ENCODE measurements at places on chromosomes 3 and 15.

- no peak for DNase-seq
Observed at GRCh38 chr3:53482227-53482626, 12.2 kb upstream of the CACNA1D start.

DNA sequence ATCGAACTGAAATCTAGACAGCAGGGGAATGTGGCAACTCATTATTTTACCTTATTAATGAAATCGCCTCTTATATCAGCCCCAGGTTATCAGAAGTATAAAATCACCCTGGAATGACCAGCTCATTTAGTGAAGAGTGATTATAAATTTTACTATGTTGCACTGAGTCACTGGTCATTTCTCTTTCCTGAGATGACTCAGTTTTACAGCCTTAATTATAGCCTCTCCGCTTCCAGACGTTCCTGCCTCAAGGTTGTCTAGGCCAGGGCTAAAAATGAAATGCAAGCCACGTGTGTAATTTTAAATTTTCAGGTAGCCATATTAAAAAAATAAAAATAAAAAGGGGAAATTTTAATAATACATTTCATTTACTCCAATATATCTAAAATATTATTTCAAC is 33.3 kb downstream of the DET1 start:
- no peak for DNase-seq

DNA sequence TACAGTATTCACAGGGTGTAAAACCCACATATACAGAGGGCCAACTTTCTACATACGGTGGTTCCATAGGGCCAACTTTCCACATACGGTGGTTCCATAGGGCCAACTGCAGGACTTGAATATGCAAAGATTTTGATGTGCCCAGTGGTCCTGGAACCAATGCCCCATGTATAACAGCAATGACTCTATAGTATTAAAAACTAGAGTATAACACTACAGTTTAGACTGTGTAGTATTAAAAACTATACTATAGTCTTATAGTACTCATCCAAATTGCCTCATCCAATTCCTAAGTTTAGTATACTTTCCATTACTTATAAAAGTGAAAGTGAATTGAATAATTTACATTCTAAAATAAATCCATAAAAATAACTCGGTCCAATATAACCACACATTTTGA is 75.9 kb downstream of the GSK3B start:
- no peak for DNase-seq

- DNase-seq, result no peak
Observed at GRCh38 chr15:59941612-59942011, 62.5 kb upstream of the FOXB1 start.

GRCh38 chr3:133491481-133492059 is 81.9 kb upstream of the CDV3 start:
- no peak for DNase-seq

- no peak for DNase-seq
Observed at GRCh38 chr3:27728195-27729087, 6.3 kb upstream of the EOMES start.

Data from femur (tissue), 1 donor.